IPS DF 19.7 (cell line): ENCODE measurements at places on chromosomes 16 and 17.

DNA sequence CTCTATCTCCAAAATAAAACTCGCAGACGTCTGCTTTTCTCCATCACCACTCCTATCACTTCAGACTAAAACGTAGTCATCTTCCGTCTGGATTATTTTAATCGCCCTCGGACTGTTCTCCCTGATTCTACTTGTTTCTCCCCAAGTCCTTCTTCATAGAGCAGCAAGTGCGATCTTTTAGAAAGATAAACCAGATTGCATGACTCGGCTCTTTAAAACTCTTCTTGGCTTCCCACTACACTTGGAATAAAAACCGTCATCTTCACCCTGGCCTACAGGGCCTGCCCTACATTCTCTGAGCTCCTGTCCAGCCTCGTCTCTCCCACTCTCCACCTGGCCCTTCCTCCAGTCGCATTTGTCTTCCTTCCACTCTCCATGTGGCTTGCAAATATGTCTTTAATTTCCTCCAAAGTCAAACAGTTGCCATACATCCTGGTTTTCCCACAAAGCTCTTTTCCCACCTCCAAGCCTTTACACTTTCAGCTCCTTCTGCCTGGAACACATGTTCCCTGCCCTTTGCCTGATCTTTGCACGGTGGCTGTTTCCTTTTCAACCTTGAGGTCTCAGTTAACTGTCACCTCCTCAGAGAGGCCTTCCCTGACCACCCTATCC lies 70.5 kb upstream of the DHX40 start:
- no peak for DNase-seq

GRCh38 chr16:11871193-11871592 lies 19.9 kb upstream of the RSL1D1 start:
- peak; percentile 30 for DNase-seq

GRCh38 chr16:25087761-25088160 lies 23.8 kb upstream of the LCMT1 start:
- DNase-seq: no peak

- DNase-seq: no peak
Observed at GRCh38 chr17:61411261-61412142, 11.9 kb downstream of the TBX2 start.

DNA sequence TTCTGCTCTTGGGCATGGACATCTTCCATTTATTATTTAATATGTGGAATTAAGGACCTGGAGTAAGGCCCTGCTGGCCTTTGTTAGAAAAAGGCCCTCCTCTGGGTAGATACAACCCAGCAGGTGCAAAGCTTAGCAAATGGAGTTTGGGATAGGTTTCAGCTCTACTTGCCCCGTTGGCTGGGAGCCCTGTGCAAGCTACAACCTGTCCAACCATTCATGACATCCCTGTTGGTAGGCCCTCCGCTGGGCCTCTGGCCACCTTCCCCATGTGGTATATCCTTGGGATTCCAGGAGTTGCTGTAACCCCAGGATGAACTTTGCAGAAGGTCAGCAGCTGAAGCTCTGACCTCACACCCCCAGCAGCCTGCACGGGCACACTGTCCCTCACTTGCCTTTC lies 6.4 kb downstream of the NGFR start:
- DNase-seq: no peak

GRCh38 chr17:81252987-81253329 lies 13.8 kb downstream of the NDUFAF8 start:
- DNase-seq: no peak

DNA sequence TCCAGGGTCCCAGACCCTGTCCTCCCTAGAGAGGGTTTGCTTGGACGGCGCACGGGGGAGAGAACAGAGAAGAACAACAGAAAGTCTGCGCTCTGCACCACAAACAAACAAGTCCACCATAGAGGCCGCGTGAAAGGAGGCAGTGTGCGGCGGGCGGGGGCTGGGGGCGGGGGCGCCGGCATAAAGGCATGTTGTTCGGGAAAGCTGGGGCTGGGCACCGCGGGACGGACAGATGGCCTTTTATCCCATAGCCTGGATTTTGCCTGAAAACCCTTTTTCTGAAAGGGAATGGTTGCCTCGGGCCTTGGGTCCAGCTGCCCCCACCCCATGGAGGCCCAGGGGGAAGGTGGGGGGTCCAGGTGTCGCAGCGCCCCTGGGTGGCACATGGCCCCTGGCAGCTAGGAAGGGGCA lies 26.0 kb downstream of the FA2H start:
- DNase-seq: no peak

DNA sequence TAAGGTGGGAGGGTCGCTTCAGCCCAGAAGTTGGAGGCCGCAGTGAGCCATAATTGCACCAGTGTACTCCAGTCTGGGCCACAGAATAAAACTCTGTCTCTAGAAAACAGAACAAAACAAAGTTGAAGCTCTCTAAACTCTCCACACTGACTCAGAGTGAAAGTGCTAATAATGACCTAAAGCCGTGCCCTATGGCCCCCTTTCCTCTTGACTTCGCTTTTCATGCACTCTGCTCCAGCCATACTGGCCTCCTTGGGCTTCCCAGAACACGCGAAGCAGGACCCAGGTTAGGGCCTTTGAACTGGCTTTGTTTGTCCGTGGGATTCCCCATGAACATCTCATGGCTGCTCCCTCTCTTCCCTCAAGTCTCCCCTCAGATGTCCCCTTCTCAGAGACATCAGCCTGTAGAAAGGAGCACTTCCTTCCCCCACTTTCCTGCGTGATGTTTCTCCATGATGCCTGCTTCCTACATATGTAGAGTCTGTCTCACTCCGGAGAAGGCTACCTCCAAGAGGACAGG lies 18.6 kb upstream of the SPN start:
- no peak for DNase-seq
